PC-3 (cell line): ENCODE measurements at places on chromosomes 12 and 14. TPM values are rescaled to one million over a fixed set of nuclear protein-coding genes. Genes with fewer than 3 reads are reported as not detected.

Gene EMP1
- total RNA-seq: 158 and 187 TPM in 2 replicates

Gene CCDC88C
- 19.7 and 27.4 TPM in 2 replicates for total RNA-seq

Gene POTEG
- 0.12 TPM in 1 of 2 replicates, not detected in the other for total RNA-seq

Gene KCNC2
- not detected in 2 replicates for total RNA-seq

Gene ATXN7L3B
- 23.7 and 25.5 TPM in 2 replicates for total RNA-seq

- peak; percentile 77 for DNase-seq
Observed at GRCh38 chr12:9750276-9751203, 10.2 kb downstream of the CD69 start.

DNA sequence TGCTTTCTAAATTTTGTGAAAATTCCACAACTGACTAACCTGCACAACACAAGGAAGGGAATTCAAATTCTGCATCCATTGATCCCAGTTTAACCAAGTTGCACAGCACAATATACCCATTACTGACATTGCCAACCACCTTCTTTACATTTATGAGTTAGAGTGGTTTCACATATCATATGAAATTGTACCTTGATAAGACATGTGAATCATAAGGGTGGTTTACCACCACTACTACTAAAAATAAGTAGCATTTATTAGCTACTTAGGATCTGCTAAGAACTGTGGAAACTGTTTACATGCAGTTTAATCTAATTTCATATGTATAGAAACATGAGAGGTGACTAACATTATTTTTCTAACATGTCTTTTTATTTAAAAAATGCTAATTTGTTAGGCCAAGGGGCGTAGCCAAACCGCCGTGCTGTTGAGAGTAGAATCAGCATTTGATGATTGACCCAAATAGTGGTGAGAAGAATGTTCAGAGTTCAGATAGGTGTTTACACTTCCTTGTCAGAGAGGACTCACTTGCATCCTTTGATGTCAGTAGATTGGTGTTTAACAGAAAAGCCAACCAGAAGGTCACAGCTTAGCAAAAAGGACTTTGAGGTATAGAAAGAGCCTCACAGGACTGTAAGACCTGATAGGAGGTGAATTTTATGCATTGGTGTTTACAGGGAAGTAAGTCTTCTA, 56.2 kb downstream of the LRFN5 start:
- DNase-seq: no peak

DNA sequence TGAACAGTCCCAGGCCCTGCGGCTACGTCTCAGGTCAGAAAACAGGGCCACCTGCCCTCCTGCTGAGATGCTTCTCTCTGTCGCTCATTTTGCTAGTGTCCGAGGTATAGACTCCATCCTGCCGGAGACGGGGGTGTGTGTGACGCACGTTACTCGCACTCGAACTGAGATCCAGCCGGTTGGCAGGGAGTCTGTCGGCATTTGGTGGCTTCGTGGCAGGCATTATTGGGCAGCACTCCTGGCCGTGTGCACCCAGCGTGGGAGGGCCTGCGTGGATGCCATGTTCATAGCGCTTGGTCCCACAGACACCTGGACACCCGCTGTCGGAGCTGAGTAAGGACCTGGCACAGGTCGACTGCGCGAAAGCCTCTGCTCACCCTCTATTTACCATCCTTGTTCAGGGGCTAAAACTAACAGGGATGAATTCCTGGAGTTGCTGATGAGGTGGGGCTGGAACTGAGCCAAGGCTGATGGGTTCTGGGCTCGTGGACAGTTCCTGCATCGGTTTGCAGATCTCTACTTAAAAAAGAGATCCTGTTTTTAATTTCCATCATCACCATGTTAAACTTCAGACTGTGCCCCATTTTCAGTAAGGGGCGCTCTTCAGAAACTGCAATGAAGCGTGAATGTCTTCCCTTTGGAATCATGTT, 28.6 kb downstream of the AACS start:
- DNase-seq: no peak

DNA sequence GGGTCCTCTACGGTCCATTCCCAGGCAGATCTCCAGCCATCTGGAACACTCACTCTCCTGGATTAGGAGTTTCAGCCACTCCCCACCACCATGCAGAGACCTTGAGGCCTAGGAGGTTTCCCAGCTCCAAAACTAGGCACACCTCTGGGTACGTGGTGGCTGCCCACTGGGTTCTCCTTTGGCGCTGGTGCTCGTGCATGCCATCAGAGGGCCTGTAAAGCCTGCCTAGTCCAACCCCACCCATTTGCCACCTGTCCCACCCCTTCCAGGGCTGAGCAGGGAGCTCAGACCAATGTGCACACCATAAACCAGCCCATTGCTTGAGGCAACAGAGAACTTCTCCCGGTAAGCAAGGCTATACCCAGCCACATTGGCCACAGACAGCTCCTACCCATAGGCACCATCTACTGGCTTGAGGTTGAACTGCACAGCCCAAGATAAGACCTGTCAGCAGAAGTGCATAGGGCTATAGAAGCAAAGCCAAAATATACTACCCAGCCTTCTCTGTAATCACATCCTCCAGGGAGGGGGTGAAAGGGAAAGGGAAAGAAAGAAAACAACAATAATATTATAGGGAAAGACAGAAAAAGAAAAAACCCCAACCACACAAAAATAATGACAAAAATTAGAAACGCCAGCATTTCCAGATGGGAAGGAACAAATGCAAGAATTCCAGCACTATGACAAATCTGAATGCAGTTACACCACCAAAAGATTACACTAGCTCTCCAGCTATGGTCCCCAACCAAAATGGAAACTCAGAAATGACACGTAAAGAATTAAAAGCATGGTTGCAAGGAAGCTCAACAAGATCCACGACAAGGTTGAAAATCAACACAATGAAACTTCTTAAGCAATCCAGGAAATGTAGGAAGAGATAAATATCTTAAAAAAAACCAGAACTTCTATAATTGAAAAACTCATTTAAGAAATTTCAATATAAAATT, 111.9 kb upstream of the CCDC175 start:
- peak; percentile 94 for DNase-seq

GRCh38 chr14:99589031-99589441, 15.0 kb downstream of the CCDC85C start:
- DNase-seq: no peak

GRCh38 chr12:94500831-94501567, 41.3 kb upstream of the CEP83 start:
- no peak for DNase-seq

GRCh38 chr12:65977384-65977783, 153.1 kb downstream of the HMGA2 start:
- DNase-seq: no peak

DNA sequence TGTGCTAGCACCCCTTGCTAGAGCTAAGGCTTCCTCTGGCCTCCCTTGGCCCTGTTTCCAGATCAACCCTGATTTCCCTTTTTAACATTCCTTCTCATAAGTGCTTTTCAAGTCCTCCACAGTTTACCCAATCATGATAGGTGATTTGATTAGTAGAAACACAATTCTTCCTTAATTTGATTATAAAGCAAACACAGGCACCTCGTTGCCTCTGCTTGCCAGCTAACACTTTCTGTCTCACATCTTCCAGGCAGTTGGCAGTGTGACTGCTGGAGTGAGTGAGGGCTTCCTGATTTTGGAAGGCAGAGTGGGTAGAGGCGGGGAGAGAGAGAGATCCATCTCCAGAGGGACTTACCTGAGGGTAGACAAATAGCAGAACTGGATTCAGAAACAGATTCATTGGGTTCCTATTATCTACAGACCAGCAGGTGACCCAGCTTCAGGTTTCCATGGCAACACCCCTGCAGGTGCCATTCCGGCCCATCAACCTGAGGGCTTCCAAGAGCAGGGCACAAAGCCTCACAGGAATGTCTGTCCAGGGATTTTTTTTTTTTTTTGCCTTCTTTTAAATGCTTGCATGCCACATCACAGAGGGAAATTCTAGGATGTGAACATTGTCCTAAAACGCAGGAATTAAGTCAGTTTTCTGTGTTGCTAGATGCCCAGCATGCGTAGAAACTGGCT, 77.7 kb downstream of the PLXNC1 start:
- no peak for DNase-seq

DNA sequence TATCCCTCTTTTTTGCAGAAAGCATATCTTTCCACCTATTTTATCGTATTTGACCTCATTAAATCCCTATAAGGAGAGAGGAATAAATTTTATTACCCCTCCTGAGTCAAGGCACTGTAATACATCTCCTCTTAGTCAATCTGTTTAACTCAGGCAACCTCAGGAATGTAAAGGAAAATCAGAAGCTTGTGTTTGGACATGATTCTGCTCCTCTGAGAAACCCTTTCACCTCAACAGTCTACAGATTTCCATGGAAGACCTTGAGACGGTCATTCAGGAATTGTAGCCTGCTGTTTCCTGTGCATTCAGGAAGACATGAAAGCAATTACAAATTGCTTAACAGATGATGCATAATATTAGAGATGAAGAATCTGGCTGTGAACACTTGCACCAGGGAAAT, 360.8 kb downstream of the PAWR start:
- peak; percentile 9 for DNase-seq
